Germinal center (tissue), 1 donor: ENCODE measurements at places on chromosomes 1 and 21.

DNA sequence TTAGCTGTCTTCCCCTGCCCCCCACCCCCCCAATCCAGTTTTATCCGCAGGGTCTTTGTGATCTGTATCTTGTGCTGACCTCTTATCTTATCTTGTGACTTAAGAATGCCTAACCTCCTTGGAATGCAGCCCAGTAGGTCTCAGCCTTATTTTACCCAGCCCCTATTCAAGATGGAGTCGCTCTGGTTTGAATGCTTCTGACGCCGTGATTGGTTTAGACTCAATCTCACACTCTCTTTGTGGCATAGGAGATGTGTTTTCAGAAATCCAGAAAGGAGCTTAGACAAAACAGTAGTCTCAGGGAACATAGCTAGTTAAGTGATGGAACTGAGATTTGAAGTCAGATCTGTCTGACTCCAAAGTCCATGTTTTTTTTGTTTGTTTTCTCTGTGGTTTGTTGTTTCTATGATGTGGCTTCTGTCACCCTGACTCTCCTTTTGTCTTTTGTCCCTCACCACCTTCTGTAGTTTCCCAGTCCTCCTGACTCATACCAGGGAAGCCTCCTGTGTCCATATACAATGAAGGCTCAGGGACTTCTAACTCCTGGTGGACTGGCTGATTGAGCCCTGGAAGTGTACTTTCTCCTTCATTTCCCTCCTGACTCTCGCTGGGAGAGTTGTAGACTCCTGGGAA is 18.1 kb upstream of the USP24 start:
- no peak for DNase-seq

DNA sequence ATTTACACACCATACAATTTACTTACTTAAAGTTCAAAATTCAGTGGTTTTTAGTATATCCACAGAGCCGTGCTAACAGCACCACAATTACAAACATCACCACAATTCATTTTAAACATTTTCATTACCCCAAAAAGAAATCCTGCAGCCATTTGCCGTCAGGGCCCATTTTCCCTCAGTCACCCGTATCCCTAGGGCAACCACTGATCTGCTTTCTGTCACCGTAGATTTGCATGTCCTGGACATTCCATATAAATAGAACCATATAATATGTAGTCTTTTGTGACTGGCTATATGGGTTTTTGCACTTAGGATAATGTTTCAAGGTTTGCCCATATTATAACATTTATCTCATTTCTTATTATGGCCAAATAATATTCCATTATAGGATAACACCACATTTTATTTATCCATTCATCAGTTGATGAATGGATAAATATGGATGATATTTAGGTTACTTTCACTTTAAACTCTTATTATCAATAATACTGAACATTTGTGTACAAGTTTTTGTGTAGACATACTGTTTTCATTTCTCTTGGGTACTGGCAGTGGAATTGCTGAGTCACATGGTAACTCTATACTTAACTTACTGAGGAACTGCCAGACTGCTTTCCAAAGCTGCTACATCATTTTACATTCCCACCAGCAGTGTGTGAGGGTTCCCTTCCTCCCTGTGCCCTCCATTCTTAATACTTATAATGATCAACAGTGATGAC is 68.9 kb downstream of the ST3GAL3 start:
- DNase-seq: no peak

GRCh38 chr1:160083968-160084770 is 2.8 kb downstream of the KCNJ9 start:
- DNase-seq: peak; percentile 82

- no peak for DNase-seq
Measured at GRCh38 chr1:8660411-8660828, 157.0 kb downstream of the RERE start.

GRCh38 chr1:181149326-181150125 is 61.0 kb downstream of the IER5 start:
- DNase-seq: peak; percentile 22

DNA sequence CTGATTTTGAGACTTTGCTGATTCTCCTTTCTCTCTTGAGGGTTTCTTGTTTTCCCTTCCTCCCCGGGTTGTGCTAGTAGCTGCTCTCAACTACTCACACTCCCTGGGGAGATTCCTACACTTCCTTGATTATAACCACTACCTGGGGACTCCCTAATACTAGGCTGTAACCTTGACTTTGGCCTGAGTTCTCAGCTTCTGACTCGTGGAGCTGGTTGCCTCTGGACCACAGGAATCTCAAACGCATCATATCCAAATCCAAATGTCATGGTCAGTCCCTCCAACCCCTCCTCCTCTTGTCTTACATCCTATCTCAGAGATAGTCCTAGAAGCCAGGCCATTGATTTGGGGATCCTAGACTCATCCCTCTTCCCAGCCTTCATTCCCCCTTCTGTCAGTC is 12.0 kb downstream of the MOV10 start:
- DNase-seq: no peak

DNA sequence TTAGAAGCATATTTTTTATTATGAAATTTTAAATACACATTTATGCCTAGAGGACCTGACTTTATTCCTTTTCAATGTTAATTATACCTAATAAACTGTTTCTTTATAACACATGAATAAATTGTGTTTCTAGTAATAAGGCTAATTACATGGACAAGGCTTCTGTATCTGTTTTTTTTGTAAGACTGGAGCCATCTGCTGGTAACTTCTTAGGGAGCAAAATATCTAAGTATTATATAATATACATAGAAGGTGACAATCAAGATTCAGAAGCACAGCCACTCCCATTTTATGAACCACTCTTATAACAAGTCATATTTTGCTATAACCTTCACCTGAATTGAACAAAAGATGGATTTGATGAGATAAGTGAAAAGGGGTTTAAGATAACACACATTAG is 84.2 kb downstream of the LBR start:
- DNase-seq: no peak

DNA sequence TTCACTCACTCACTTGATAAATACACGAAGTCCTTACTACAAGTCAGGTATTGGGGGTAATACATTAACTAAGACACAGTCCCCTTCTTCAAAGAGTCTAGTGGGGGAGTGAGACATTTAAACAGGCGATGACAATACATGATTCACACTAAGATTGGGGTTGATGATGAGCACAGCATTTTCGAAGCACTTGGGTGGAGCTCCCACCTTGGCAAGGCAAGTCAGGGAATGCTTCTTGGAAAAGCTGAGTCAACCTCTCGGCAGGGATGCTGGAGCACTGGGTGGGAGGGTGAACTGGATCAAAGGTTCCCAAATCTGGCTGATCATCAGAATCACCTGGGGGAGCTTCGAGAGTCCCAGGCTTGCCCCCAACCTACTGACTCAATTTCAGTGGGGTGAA is 57.9 kb upstream of the ENAH start:
- DNase-seq: no peak

DNA sequence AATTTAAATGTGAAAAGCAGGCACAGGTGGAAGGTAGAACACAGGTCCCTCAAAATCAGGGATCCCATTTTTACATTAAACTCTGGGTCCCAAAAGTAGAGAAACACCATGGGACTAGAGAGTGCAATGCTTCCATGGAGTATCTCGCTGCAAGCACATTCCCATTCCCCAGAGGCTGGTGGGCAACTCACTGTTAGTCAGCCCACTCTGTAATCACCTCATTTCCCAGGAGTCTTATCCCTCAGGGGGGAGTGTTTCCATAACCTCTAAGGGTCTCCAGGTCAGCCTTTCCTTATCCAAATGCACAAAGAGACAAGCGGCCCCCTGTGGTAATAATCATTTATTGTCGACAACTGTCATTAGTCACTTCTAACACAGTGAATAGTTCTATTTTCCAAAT is 490.1 kb upstream of the LRRC7 start:
- DNase-seq: no peak

GRCh38 chr1:24806588-24806987 is 61.3 kb downstream of the CLIC4 start:
- no peak for DNase-seq

DNA sequence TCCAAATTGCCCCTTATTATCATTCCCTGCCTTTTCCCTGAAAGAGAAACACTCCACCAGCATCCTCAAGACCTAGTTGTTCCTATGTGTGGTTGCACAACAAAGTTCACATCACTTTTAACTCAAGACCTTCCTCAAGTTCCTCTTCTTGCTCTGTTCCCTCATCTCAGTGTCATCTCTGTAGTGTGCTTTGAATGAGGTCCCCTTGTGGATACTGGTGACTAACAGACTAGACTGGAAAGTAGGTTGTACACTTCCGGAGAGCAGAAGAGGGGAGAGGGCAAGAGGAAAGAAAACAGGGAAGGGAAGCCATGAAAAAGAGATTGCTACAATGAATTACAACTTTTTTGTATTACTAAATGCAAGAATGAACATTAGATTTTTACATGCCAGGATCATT is 853.8 kb downstream of the USP25 start:
- no peak for DNase-seq

DNA sequence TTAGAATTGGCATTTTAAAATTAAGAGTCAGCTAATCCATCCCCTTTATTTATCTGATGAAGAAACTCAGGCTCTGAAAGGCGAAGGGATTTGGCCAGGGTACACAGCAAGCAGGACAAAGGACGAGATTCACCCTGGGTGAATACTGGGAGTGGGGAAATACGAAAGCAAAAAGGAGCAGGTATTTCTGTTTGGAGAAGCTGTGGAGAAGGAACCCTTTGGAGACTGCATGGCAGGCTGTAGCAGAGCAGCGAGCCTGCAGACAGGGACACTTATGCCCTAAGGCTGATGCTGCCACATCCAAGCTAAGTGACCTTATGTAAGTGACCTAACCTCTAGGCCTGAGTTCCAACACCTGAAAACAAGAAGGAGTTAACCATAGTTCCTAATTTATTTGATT is 207.2 kb upstream of the C1orf87 start:
- DNase-seq: no peak

- no peak for DNase-seq
Measured at GRCh38 chr1:221801773-221802516, 60.1 kb upstream of the DUSP10 start.

DNA sequence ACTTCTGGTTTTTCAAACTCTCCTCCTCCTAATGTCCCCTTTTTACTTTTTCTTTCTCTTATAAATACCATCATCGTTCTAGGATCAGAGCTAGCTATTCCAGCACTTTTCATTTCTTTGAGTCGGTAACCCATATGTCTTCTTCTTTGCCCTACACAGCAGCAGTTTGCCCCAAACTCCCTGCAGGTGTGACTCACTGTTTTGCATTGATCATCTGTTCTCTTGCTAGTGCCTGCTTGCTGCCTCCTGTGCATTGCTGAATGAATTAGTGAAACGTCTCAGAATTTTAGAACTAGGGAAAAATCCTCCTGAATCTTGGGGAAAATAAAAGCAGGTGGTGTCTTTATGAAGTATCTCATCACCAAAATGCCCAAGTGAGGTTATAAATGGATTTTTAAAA is 21.7 kb downstream of the KCNK2 start:
- no peak for DNase-seq

- DNase-seq: no peak
Measured at GRCh38 chr1:63362578-63362977, 4.8 kb upstream of the ALG6 start.

DNA sequence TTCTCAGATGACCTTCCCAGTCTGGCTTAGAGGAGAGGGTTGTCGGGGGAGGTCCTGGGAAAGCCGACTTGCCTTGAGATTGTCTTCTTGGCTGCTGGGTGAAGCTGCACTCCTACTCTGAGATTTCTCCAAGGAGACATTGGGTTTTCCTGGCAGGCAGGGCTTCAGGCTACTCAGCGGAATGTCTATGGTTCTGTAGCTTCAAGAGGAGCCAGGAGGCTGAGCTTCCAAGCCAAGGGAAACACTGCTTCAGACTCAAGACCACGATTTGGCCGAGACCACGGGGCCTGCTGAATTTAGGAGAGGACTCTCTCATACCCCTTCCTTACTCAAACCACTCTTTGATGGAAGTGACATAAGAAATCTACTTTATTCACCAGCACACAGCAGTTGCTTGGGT is 67.8 kb downstream of the NTMT2 start:
- DNase-seq: no peak

GRCh38 chr1:30537279-30537678 is 186.1 kb downstream of the MATN1 start:
- DNase-seq: no peak

GRCh38 chr1:48039088-48040054 is 42.2 kb upstream of the TRABD2B start:
- no peak for DNase-seq

- DNase-seq: no peak
Measured at GRCh38 chr1:218284377-218284916, 646 bp upstream of the RRP15 start.

GRCh38 chr1:204873714-204874113 is 3.1 kb downstream of the NFASC start:
- DNase-seq: no peak

DNA sequence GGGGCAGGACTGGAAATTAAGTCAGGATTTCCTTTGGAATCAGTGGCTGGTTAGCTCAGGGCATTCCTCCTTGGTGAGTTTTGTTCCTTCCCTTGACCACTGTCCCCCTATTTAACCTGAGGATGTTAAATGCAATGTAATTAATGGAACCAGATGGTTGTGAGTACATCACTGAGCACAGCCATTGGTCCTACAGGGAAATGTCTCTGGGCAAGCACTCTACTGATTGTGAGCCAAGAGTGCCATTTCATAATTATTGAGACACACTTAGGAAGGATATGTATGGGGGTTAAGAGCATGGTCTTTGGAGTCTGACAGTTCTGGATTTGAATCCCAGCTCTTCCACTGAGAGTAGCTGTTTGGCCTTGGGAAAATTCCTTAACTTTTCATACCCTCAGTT is 74.4 kb downstream of the SPAG17 start:
- no peak for DNase-seq

GRCh38 chr21:37554661-37555379 is 188.2 kb downstream of the DYRK1A start:
- no peak for DNase-seq
